NCI-H526 treated with DMSO at 0.1 percent for 48 hours (cell line): ENCODE measurements at places on chromosomes 7 and 10.

GRCh38 chr7:84913731-84914130 is 273.1 kb downstream of the SEMA3D start:
- DNase-seq, result no peak

- DNase-seq, result no peak
Measured at GRCh38 chr7:46387646-46388045, 466.6 kb upstream of the IGFBP3 start.

- DNase-seq, result no peak
Measured at GRCh38 chr10:48612236-48612943, 7.5 kb upstream of the ARHGAP22 start.

GRCh38 chr7:5356751-5357119 is 66.9 kb downstream of the TNRC18 start:
- no peak for DNase-seq

GRCh38 chr7:26784118-26784517 is 80.3 kb downstream of the SKAP2 start:
- no peak for DNase-seq

DNA sequence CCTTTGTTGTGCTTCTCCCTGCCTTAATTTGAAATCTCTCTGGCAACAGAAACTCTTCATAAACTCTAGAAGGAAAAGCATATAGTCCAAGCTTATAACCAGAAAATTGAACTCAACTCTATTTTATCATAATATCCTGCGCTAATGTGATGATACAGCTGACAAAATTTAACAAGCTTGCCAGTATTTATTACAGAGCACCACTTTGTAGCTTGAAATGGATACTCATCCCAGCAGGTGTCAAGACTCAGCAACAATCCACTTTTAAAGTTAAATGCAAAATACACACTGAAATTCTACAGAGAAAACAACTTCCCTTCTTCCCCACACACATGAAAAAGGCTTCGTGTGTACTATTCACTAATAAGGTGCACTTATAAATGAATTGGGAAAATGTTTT is 228.9 kb downstream of the AGMO start:
- no peak for DNase-seq

DNA sequence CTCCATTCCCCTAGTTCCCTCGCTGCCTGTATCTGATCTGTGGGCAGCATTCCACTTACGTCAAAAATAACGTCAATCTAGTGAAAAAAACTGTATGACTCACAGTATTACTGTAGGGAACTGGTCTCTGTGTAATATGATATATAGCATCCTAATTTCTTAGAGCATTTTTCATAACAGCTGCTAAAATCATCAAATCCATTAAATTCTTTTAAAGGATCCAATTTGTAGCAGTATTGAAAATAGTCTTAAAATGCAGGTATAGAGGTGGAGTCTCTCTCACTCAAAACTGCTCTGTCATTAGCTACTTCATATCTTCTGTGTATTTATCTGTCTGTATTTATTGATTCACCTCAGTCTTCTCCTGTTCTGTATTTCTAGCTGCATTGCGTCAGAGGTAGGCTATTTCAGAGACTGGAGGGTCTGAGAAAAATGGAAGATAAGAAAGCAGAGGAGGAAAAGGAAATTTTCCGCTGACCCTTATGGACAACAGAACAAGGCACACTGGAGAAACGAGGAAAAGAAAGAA is 59.9 kb downstream of the PON1 start:
- DNase-seq, result no peak

DNA sequence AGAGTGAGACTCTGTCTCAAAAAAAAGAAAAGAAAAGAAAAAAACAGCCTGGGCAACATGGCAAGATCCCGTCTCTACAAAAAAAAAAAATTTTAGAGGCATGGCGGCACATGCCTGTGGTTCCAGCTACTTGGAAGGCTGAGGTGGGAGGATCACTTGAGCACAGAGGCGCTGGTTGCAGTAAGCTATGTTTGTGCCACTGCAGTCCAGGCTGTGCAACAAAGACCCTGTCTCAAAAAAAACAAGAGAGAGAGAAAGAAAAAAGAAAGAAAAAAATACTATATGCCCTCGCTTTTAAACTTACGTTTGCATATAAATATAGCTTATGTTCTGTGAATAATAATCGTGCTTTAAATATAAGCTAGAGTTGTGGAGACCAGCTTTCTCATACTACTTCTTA is 11.2 kb downstream of the HACD1 start:
- no peak for DNase-seq

GRCh38 chr10:31774299-31774900 is 154.2 kb downstream of the ARHGAP12 start:
- no peak for DNase-seq

DNA sequence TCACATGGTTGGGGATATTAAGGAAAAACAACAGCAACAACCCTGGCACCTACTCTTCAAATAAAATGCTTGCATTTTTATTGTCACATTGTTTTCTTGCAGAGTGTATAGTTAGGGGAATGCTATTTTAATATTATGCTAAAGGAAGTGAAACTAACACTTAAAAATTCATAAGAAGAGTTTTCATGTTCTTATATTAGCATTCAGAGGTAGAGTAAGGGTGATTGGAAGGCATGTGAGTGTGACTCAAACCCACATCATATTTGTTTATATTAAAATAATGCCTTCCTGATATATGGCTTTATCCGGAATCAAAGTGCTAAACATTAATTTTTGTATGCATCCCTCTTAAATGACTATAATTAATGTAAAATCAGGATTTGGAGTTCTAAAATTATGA is 59.8 kb upstream of the TES start:
- no peak for DNase-seq

DNA sequence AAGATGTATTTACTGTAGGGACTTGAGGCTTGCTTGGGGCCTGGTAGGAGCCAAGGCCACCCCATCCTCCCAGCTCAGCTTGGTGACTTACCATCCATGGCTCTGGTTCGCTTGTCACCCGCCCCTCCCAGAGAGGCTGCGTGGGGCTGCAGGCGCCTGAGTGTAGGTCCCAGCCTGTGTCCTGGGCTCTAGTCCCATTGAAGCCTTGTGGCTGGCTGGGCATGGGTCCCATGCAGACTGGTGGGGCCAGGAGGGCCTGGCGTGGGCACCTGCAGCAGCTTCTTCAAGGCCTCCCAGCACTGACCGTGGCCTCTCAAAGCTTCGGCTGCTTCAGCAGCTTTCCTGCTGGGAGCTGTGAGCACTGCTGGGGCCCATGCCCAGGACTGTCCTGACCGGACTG is 118.1 kb downstream of the INPP5A start:
- no peak for DNase-seq

- DNase-seq, result no peak
Measured at GRCh38 chr7:114650491-114650890, 235.9 kb downstream of the FOXP2 start.

GRCh38 chr10:3107426-3107961 is 40.1 kb downstream of the PFKP start:
- no peak for DNase-seq

GRCh38 chr10:73914036-73914435 is 3.1 kb downstream of the PLAU start:
- no peak for DNase-seq

- DNase-seq, result peak; percentile 29
Measured at GRCh38 chr7:87506246-87507180, 31.0 kb upstream of the ABCB4 start.

DNA sequence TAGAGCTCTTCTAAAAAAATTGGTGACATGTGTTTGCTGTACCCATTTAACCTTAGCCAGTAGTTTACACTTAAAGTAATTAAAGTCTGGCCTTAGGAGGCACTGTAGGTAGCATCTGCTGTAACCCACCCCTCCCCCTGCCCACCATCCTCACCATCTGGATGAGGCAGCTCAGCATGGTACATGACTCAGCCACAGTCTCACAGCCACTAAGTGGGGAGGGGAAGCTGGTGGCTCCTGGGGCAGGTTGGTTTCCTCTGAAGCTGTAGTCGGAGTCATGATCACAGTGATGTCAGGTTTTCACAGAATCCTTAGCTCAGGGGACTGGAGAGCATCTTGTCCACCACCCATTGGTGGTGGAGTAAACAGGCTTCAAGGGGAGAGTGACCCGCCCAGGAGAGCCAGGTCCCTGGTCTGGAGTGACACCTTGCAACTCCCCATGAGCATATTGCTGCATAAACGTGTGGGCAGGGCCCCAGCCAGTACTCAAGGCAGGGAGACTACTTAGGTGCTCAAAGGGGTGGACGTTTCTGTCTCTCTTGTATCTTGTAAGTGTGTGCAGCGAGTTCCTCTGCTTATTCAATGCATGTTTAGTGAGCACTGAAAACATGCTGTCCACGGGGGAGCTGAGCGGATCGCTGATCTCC is 125.9 kb downstream of the GRK5 start:
- DNase-seq, result no peak

DNA sequence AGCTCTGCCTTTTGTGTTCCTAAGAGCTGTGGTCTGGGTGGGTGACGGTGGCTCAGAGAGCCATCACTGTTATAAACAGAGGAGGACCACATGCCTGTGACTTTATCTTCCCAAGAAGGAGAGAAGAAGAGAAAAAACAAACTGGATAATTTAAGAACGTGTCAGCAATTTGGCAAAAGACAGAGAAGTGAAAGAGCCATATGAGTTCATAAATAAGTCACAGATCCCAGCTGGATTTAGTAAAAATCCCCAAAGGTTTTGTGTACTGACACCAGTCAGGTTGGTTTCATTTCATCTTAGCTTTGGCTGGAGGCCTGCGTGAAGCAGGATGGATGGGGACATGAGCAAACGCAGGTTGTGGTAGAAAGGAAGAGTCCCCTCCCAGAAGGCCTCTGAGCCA is 120.7 kb downstream of the CXCL12 start:
- no peak for DNase-seq

- no peak for DNase-seq
Measured at GRCh38 chr7:128415217-128415785, 5.5 kb upstream of the IMPDH1 start.

DNA sequence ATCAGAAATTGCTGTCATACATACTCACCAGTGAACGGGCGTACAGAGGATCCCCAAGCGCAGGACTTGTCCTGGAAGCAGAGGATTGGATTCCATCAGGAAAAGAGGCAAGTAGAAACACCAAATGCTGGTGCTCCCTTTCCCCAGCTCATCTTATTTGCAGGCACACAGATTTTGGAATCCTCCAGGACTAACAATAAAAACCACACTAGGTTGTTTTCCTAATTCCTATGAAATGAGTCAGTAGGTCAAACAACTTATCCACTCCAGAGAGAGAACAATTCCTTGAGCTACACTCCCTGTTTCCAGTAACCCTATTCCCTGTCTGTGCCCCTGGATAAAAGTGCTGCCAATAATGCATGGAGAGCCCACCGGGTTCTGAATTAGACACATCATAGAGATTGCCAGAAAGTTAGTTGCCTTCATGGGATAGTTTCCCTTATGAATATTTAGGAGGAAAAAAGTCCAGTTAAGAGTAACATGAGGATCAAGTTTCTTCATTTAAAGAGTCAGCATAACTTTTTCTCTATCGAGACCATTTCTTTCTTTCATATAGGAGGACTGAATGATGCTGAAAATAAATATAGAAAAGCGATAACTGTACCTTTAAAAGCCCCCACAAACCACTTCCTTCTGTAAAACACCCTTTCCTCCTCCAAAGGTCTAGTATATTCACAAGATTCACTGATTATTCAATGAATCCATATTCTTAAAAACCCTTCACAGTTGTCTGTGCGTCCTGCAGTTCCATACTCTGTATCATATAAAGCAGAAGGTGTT is 178.3 kb upstream of the KLF14 start:
- DNase-seq, result no peak

DNA sequence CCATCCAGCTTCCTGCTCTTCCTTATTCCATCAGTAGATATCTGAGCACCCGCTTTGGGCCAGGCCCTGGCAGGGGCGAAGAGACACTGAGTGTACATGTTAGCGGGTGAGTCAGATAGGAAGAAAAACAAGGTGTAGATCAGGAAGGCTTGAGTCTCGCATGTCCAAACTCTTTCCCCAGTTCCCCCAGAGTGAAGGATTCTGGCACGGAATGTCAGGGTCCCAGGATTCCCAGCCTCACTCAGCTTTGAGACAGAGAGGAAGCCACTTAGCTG is 24.1 kb upstream of the CHST15 start:
- DNase-seq, result no peak

GRCh38 chr10:86556933-86557649 is 35.5 kb upstream of the WAPL start:
- DNase-seq, result peak; percentile 96

DNA sequence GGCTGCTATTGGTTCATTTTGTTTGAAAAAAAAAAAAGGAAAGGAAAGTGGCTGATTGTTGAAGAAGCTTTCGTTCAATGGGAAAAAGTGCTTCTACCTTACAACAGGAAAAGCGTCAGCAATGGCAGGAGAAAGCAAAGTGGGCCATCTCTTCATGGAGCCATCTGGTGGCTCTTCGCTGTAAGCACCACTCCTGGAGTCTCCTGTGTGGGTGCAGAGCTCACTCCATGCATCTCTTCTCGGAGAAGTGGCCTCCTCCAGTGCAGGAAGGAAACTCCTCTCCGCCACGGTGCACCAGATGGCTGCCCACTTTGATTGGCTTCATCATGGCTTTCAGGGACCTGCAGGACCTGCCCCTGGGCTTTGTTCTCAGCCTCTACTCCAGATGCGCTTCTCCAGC is 250.9 kb downstream of the PTEN start:
- DNase-seq, result peak; percentile 15

GRCh38 chr7:44384586-44385433 is 59.4 kb upstream of the CAMK2B start:
- DNase-seq, result no peak

GRCh38 chr10:63596924-63597323 is 75.7 kb downstream of the REEP3 start:
- DNase-seq, result no peak

GRCh38 chr10:84613336-84614021 is 285.1 kb downstream of the CCSER2 start:
- peak; percentile 35 for DNase-seq

GRCh38 chr7:137169282-137169698 is 174.2 kb downstream of the PTN start:
- peak; percentile 79 for DNase-seq

DNA sequence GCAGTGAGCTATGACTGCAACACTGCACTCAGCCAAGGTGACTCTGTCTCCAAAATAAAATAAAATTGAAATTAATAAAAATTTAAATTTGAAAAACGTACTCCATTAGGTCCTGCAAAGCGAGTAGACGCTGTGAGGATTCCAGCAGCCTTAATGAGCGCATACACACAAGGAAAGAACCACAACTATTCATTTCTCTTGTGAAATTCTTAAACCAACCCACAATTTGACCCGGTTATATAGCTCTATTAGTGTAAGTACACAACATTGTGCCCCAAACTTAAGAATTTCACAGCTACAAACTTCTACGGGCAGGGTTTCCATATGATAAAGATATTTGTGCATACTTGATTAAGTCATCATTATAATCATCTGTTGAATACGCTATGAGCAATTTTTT is 84.4 kb downstream of the PARD3 start:
- no peak for DNase-seq

- DNase-seq, result no peak
Measured at GRCh38 chr7:155998766-155999630, 186.7 kb upstream of the SHH start.

DNA sequence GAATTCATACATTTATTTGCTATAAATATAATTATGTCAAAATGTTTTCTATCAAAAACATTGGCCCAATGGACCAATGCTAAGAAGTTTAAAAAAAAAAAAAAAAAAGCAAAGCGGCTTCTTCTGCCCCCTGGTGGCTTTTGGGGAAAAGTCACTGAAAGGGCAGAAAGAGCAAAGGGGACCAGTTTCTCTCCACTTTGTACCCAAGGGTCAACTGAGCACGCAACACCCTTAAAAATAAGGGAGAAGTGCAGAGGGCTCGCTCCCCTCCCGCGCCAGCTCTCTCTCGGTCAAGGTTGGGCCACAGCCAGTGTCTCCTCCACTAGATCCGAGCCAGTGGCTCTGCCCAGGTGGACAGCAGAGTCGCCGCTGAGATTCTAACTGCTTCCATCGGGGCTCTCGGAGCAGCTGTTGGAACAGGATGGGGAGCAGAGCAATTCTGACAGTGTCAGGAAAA is 136.4 kb upstream of the FGFR2 start:
- DNase-seq, result no peak
